Foreskin melanocyte (primary cell): ENCODE measurements at places on chromosomes 7 and 10.

DNA sequence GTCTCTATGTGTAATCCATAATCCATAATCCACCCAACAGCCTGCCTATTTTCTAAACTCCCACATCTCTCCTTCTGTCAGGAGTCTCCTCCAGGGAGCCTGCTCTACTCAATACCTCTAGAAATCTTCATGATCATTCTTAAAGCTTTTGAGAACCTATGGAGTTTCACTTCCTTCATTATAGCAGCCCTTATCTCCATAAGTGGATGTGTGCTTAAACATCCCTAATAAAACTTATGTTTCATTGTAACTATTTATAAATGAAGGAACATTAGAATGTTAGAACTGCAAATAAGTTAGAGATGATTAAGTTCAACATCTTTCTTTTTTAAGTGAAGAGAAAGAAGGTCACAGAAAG lies 8.5 kb downstream of the CPED1 start:
- DNase-seq = no peak

DNA sequence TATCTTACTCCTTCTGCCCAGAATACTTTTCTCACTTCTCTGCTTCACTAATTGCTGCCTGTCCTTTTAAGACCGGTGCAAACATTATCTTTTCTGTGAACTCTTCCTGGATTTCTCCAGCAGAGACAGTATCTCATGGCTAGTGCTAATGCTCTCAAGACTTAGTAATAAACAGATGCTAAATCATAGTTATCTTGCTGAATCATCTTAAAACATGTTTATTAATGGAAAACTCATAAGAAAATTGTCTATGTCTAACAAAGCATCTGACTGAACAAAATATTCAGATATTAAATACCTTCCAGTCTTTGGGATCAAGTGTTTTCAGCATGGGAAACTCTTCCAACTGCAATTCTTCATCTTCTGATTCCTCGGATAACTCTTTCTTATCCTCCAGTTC lies 3.1 kb downstream of the DNAJC2 start:
- no peak for DNase-seq

DNA sequence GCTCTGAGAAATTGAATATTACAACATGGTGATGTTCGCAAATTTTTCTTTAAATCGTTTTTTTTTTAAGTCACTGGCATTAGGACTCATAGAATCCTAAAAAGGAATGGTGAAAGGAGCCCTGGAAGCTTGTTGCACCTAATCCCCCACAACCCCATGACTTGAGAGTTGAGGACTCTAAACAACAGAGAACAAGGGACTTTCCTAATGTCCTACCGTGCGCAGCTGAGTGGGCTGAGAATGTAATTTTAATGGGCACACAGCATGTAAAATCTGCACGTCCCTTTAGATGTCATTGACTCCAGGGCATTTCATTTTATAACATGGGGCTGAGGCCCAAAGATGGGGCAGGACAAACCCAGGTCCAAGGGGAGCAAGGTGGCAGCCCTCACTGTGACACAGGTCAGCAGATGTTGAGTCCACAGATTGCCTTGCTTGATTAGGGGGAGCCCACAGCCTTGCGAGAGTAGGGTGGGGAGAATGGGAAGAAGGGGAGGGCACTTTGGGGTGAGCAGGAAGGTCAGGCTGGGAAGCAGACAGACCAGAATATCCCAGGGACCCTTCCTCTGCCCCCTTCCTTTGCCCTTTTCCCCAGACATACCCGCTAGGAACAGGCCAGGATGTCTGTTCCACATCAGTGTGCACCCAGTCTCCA lies 208.4 kb upstream of the ZMIZ1 start:
- DNase-seq = no peak

- DNase-seq = peak; percentile 32
Observed at GRCh38 chr7:135714534-135715009, 13.4 kb downstream of the SLC13A4 start.

GRCh38 chr7:151821226-151821625 lies 55.7 kb downstream of the PRKAG2 start:
- DNase-seq = no peak
